ENCODE measurements at places on chromosomes 1 and 21.

DNA sequence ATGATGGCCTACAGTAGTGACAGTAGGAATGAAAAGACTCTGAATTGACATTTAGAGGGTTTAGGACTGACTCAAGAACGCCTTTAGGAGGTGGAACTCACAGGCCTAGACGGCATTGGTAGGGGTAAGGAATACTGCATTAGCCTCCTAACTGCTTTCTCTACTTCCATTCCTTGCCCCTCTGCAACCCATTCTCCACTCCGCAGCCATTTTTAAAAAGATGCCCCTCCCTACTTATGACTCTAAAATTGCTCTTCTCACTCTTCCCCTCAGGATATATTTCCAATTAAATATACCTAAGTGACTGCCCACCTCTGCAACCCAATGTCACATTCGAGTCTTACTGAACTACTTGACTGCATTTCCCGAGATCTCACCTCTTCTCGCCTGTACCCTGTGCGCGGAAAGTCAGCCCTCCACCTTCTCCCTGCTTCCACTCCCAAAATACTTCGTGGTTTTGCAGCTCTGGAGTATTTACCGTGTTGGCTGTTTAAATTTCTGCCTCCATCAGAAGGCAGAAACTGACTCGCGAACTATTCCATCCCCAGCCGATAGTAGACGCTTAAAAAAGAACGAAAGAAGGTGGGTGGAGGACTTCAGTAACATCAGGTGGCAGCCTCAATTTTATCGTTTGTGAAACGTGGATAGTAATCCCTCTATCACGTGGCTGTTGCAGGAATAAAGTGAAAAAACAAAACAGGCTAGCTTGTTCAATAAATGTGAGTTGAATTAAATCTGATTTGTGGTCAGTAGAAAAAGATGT is 1.1 kb upstream of the YBX1 start:
- no peak for DNase-seq

DNA sequence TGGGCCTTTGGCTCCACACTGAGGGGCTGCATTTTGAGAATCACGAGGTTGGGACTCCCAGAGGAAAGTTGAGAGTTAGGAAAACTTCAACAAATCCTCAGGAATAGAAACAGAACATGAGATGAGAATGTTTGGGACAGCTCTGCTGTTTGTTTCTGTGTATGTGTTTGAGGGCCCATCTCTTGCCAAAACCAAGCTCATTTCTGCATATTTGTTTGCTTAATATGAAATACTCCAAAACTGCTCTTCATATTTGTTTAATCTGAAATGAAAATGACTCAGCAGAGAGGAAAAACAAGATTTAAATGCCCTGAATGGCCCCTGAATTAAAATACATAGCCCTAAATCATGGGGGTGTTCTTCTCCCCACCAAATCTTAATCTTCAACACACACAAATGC is 78.1 kb downstream of the DDR2 start:
- no peak for DNase-seq

DNA sequence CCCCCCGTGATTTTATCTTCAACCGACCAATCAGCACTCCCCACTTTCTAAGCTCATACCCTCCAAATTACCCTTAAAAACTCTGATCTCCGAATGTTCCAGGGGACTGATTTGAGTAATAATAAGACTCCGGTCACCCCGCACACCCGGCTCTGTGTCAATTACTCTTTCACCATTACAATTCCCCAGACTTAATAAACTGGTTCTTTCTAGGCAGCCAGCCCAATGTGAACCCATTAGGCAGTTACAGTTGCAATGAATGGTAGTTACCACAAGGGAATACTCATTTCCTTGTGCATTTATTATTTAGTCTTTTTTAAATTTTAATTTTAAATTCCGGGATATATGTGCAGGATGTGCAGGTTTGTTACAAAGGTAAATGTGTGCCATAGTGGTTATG is 177.9 kb downstream of the HFM1 start:
- no peak for DNase-seq

GRCh38 chr21:40227096-40227495 is 359.9 kb downstream of the PCP4 start:
- DNase-seq: no peak

- DNase-seq: no peak
These were observed 1.5 kb downstream of the ENTREP3 start for GRCh38 chr1:155253797-155254196.

DNA sequence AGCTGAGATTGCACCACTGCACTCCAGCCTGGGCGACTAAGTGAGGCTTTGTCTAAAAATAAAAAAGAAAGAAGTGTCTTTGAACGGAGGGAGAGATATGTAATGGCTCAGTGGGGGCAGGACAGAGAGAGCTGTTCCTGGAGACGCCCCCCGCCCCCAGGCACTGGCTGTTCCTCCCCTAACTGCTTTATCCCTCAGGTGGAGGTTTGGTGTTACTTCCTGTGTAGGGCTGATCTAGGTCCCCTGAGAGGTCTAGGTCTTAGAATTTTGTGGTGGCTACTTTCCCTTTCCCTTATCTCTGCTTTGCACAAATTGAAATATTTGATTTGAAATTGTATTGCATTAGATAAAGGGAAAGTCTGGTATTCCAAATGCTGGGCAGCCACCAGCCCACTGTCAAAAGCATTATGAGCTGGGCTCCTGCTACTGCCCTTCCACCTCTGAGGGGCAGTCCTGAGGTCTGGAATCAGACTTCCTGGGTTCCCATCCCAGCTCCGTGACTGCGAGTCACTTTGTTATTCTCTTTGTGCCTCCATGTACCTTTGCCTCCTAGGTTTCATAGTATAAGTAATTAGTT is 134.8 kb upstream of the KIF26B start:
- no peak for DNase-seq

DNA sequence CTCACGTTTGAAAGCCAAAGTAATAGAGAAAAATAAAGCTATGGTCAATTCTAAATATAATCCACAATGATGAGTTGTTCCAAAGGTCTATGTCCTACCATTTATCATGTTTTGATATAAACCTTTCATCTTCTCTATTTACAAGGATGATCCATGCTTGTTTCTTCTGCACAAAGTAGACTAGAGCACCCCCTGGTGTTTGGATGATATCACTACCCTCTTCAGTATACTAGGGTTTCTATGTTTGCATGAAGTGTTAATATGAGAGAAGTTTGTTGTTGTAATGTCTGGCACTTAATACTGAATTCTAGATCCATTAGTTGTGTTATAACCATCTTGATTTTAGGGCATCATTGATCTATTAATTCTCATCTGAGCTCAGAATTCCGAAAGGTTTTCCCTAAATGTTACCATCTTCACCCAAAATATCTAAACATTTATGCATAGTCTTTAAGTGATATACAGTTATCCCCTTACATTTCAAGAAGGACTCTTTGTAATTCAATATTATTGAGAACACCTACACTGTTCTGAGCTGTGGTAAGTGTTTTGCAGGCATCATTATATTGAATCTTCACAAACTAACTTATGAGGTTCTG is 21.1 kb downstream of the CLDN8 start:
- no peak for DNase-seq

GRCh38 chr1:117821774-117822482 is 107.5 kb downstream of the GDAP2 start:
- no peak for DNase-seq

DNA sequence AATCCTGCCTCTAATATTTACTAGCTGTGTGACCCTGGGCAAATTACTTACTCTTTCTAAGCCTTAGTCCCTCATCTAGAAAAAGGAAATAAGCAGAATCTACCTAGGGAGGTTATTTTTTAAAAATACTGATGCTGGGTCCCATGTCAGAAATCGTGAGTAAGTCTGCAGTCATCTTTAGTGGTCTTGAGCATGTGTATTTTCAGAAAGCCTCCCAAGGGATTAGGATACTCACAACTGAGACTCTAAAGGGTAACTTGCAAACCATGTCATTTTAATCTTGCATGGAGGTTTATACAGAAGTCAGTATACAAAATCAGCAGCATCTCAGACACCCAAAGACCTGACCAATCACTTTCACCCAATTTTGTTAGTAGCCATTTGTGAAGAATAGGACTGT is 43.2 kb downstream of the DSTYK start:
- no peak for DNase-seq

GRCh38 chr1:19115082-19115808 is 94.8 kb downstream of the UBR4 start:
- no peak for DNase-seq

GRCh38 chr1:170856455-170856854 is 78.9 kb upstream of the MROH9 start:
- no peak for DNase-seq

GRCh38 chr1:116909512-116910378 is at the start of gene PTGFRN:
Gene PTGFRN, plus strand, starts transcription at chr1:116909916. Its CDS starts 288 bp downstream, at chr1:116910204.
- no peak for DNase-seq

DNA sequence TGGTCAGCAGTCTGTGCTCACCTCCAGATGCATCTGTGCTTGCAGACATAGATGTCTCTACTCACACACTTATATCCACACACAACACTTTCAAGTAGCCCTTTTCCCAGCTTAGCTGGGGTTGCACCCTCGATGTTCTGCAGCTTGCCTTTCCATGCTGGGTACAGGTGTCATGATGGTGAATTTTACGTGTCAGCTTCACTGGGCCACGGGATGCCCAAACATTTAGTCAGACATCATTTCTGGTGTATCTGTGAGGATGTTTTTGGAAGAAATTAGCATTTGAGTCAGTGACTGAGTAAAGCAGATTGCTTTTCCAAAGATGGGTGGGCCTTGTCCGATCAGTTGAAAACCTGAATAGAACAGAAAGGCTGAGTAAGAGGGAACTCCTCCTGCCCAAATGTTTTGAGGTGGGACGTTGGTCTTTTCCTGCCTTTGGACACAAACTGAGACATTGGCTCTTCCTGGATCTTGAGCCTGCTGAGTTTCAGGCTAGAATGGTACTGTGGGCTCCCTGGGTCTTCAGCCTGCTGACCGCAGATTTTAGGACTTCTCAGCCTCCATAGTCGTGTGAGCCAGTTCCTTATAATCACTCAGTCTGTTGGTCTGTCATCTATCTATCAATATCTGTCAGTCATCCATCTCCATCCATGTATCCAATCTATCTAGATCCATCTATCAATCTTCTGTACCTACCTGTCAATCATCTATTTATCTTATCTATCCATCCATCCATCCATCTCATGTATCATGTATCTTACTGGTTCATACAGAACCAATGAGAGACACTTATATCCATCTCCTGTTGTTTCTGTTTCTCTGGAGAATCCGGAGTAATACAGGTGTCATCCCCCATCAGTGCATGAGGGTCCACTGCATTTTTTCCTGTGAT is 12.7 kb upstream of the OBSCN start:
- DNase-seq: no peak

All from NCI-H2107 (cell line).